ENCODE measurements at places on chromosomes 6 and 20.
A peak's percentile ranks its signal among the peaks of the same experiment; 100 is the strongest.

GRCh38 chr6:158575550-158575949 is 15.7 kb downstream of the TMEM181 start:
- no peak for DNase-seq

GRCh38 chr6:74073429-74073828 is 377.4 kb downstream of the CD109 start:
- no peak for DNase-seq

- DNase-seq: no peak
Measured at GRCh38 chr6:80209430-80209829, 103.0 kb downstream of the BCKDHB start.

- DNase-seq: peak; percentile 2
Measured at GRCh38 chr20:17568972-17569521, 828 bp upstream of the DSTN start.

- DNase-seq: no peak
Measured at GRCh38 chr6:55528624-55529023, 50.4 kb downstream of the HMGCLL1 start.

DNA sequence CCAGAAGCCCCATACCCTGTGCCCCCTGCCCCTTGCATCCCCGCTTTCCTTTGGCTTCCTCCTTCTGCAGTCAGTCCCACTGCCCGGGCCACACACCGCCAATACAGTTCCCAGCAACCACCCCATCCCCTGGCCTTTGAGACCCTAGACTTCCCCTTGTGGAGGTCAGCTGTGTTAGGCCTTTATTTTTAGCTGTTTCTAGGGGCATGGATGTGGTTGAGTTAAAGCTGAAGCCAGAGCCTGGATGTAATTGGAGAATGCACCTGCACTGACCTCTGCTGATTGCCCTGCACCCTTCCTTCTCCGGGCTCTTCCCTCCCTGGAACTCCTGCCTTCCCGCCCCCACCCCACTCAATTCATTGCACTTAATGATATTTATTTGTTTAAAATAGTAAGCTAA is 33.9 kb downstream of the LYRM2 start:
- DNase-seq: no peak

DNA sequence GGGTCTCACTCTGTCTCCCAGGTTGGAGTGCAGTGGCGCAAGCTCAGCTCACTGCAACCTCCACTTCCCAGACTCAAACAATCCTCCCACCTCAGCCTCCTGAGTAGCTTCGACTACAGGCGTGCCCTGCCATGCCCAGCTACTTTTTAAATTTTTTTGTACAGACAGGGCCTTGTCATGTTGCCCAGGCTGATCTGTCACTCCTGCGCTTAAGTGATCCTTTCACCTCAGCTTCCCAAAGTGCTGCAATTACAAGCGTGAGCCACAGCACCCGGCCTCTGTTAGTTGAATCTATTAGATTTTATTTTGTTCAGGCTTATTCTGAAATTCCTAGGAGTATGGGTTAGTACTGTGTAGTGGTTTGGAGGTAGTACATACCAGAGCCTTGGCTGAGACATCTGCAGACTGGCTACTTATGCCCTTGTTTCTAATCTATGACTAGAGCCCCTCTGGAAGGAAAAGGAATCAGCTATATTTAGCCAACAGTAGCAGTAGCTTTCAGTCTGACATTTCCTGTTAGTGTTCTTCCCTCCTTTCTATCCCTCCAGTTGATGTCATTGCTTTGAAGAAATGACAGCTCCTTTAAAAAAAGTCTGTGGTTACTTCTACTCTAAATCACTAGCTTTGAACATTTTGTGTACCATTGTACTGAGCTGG is 74.4 kb downstream of the ITCH start:
- DNase-seq: no peak

- no peak for DNase-seq
Measured at GRCh38 chr20:63979229-63979556, 249 bp downstream of the SAMD10 start.
